ENCODE measurements at places on chromosomes 3 and 15.

DNA sequence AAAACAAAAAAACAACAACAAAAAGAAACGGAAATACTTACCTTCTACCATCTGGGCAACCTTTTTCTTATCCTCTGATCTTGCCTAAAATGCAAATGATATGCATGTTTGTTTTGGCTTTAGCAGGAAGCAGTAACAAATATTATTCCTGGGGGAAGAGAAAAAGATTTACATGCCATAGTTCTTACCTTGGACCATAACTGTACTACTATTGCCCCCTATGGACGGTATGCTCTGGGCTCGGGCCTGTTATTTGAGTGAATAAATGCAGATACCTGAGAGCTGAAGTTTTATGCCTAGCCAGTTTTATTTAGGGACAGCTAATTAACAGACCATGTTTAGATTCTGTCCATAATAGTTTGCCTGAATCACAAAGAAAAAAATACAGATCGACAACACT, 12.6 kb upstream of the STARD5 start:
- no peak for DNase-seq

GRCh38 chr3:56620371-56620770, 62.7 kb downstream of the TASOR start:
- DNase-seq: no peak

- no peak for DNase-seq
Observed at GRCh38 chr3:70531063-70531657, 218.7 kb upstream of the MDFIC2 start.

DNA sequence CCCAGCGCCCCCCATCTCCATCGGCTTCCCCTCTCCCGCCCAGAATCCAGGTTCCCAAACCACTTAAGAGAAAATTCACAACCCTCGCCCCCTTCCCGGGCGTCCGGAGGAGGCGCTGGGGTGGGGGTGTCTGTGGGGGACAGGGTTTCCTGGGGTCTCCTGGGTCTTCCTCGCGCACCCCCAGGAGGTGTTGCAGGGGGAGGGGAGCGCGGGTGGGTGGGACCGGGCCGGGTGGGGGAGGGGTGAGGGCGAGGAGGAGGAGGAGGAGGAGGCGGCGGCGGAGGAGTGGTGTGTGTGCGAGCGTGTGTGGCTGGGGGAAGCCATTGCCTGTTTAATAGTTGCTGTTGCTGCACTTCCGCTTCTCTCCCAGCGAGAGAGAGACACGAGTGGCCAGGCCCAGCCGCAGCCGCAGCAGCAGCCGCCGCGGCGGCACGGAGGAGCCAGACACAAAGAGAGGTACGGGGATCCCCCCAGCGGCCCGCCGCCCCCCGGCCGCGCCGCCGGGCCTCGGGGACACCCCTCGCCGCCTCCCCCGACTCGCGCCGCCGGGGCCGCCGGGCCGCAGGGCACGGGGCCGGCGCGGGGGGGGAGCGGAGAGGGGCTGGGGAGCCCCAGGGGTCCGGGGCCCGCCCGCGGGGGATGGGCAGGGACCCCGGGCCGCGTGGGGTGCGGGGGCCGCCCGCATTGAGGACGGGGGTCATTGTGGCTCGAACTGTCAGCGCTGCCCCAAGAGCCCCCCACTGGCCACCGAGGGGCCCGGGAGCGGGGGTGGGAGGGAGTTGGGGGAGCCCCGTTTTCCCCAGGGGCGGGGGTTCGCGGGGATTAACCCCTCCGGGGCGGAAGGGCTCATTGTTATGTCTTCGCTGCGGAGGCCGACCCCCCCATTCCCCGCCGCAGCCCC, at the start of gene UBE2E1:
Gene UBE2E1 (plus strand): TSS at position 323 of the 901 bp plus-strand sequence. CDS start 1,315 bp downstream, outside the sequence.
- DNase-seq: peak; percentile 67

DNA sequence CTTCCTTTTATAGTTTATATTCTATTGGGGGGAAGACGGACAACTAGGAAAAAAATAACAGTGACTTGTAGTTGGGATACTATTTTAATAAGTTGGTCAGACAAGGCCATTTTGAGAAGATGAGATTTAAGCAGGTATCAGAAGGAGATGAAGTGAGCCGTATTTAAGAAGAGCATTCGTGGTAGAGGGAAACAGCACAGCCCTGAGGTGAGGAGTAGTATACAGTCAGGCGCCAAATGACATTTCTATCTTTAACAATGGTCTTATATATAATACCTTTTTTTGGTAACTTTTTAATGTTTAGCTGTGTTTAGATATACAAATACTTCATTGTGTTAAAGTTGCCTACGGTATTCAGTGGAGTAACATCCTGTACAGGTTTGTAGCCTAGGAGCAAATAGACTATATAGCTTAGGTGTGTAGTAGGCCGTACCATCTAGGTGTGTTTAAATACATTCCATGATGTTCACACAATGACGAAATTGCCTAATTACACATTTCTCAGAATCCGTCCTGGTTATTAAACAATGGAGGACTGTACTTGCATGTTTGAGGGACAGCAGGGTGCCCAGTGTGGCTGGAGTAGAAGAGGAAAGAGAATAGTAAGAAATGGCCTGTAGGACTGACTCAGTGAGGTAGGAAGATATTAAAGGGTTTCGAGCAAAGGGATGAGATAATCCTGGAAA, 1.6 kb downstream of the NKTR start:
- DNase-seq: no peak
